Stimulated activated CD4-positive, alpha-beta T cell treated with anti-CD3 and anti-CD28 coated beads, Interleukin-2, amount 100 ng/mL, for 24 hours (primary cell): ENCODE measurements at places on chromosomes 4 and X.

DNA sequence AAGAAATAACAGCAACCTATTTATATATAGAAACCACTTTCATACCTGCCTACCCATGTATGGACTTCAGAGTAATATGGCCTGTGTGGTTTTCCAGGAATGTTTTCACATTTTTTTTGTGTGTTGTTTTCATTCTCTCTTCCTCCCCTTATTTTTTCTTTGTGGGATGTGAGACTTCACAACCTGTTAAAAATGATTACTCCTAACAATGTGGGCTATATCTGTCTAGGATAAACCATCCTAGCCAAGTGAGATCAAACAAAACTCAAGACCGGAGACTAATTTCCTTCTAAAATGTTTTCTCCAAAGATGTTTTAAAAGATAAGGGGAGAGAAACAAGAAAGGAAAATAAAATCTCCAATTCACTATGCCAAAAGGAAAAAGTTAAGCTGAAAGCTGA is 106.1 kb upstream of the DIPK2B start:
- DNase-seq: no peak

GRCh38 chr4:3417448-3417847 is 24.3 kb upstream of the HGFAC start:
- DNase-seq: no peak

GRCh38 chrX:148871422-148872160 is 371.2 kb downstream of the AFF2 start:
- no peak for DNase-seq

DNA sequence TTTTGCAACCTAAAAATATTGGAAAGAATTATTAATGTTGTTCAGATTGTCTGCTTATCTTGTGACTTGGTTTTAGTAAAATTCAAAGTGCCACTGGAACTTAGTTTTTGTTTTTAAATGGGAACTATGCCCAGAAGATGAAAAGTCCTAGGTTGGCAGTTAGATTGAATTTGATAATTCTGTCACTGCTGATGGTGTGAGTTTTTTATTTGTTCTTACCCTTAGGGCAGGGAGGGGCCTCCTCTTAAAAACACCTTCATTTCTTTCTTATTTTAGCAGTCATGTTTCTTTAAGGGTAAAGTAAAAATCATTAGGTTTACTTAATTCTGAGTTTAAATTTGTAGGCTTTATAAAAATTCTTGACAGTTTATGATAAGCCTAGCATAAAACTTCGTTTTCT is 80.6 kb downstream of the AFF1 start:
- no peak for DNase-seq

- no peak for DNase-seq
Observed at GRCh38 chrX:45479196-45479834, 278.6 kb upstream of the DIPK2B start.

DNA sequence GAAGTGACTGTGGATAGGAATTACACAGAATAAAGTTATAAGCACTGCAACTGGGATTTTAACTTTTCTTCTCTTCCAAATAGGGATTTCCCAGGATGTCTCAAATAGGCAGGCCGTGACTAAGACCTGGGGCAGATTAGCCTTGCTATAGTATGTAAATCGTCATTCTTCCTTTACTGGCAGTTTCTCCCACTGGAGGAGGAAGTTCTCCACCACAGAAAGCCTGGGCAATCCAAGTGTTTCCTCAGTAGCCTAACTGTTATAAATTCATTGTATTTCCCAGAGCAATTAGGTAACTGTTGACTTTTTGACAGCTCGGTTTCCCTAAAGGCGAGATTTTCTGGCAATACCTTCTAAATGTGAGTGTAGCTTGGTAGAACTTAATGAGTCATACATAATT is at the start of gene TNIP3:
TSS of gene TNIP3 (minus strand) at position 31 of the 400 bp plus-strand sequence. CDS start 196 bp downstream, outside the sequence.
- DNase-seq: no peak

- no peak for DNase-seq
Observed at GRCh38 chr4:30380404-30380998, 339.7 kb upstream of the PCDH7 start.

DNA sequence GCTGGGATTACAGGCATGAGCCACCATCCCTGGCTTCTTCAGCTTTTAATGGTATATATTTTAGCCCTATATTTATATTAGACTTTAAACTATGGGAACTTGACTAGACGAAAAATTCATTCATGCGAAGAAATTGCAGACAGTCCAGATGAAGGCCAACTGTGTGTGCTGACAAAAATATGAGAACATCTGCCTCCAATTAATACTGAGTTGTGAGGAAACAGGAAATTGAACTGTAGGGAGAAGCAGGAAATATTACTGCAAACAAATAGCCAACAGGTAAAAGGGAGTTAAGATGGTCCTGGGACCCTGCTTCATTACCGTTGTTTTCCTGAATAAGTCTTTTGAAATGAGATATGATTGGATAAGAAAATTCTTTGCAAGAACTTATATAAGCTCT is 26.3 kb downstream of the MGARP start:
- no peak for DNase-seq

GRCh38 chr4:211033-211511 is 86.8 kb downstream of the ZNF718 start:
- no peak for DNase-seq

- no peak for DNase-seq
Observed at GRCh38 chrX:122641826-122642225, 542.3 kb upstream of the GRIA3 start.

- no peak for DNase-seq
Observed at GRCh38 chr4:151192556-151193235, 84.3 kb upstream of the PRSS48 start.

- DNase-seq: no peak
Observed at GRCh38 chr4:30722359-30723200, 2.4 kb downstream of the PCDH7 start.
